ENCODE measurements at places on chromosomes 5 and 9. TPM values are rescaled to one million over a fixed set of nuclear protein-coding genes. Genes with fewer than 3 reads are reported as not detected.

MLLT3 gene
- total RNA-seq, result 22.6 TPM

SPATA9 gene
- total RNA-seq, result 0.32 TPM

DNA sequence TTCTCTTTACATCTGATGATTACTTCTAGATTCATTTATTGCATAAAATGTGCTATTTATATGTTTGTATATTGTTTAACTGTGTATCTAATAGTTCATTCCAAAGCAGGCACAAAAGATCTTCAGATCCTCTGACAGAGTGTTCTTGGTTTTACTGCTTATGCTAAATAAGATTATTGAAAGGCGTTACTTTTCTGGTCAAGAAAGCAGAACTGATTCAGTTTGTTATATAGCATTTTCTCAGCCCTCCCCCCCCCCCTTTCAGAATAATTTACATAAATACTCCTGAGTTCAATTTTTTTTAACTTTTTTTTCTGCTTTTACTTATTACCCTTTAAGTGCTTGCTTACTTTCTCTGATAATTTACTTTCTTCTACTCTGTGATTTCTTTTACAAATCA lies 15.4 kb downstream of the CDC42SE2 start:
- no peak for DNase-seq

DNA sequence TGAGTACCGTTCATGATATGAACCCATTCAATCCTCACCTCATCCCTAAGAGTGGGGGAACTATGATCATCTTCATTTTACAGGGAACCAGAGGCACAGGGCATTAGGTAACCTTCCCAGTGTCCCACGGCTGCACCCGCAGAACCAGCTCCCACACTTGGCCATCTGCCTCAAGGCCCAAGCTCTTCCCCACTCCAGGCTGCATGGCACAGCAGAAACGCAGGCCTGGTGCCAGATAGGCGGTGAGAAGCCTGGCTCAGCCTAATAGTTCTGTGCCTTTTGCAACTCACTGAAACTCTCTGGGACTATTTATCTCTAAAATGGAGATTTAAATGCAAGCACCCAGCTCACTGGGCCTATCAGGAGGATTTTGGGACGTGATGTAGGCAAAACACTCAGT lies 90.8 kb upstream of the ZNF618 start:
- DNase-seq, result peak; percentile 49

DNA sequence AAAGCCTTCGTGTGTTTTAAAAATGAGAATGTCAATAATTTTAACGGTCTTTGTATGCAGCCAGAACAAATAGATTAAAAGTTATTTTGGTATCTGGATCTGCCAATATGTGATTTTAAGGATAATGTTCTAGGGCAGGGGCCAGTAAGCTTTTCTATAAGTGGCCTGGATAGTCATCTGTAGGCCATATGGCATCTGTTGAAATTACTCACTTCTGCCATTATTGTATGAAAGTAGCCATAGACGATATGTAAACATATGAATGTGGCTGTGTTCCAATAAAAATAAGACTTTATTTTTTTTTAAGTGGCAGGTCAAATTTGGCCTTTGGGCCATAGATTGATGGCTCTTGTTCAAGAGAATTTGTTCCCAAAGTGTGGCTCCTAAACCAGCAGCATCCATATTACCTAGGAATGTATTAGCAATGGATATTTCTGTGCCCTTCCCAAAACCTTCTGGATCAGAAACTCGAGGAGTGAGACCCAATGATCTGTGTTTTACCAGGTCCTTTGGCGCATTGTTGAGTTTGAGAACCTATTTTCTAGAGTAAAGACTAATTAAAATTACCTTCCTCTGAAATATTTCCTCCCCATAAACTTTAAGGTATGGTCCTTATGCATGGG lies 55.9 kb downstream of the C6 start:
- DNase-seq, result no peak

DNA sequence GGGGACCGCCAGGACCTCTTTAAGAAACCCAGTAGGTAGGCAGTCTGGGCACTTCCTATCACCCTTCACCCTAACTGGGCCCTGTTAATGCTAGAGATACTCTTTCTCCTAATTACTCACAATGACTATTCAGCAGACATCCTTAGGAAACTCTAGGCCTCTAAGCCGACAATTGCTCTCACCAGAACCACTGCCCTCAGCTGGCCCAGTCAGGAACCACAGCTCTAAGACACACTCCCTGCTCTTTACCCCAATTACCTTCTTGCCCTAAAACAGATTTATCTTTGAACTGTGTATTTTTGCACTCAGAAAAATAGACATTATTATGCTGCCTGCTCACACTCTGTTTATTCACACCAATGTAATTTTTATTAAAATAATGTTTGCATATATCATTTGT lies 432.6 kb upstream of the SLC30A5 start:
- DNase-seq, result no peak

- DNase-seq, result no peak
Measured at GRCh38 chr9:134231767-134232166, 67.4 kb upstream of the RNU6ATAC start.

All from breast epithelium (tissue), 4 donors.